Naive thymus-derived CD8-positive, alpha-beta T cell (primary cell): ENCODE measurements at places on chromosomes 5 and 9.

GRCh38 chr5:181182651-181183050 is 22.3 kb downstream of the TRIM7 start:
- DNase-seq, result peak; percentile 9

DNA sequence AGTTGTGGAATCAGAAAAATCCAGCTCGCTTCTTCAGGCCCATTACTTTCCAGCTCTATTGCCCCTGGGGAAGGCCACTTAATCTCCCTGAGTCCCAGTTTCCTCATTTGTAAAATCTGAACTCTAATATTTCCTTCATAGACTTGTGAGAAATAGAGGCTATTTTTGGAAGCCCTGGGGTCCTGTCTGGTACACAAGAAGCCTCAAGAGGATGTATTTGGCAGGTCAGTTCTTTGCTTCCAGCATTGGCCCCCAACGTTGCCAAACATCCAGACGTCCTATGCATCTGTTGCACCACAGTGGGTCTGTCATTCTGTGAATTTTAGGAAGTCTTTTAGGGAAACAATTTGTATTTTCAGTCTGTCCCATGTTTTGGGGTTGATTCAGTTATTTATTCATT is 525.9 kb downstream of the EBF1 start:
- no peak for DNase-seq

DNA sequence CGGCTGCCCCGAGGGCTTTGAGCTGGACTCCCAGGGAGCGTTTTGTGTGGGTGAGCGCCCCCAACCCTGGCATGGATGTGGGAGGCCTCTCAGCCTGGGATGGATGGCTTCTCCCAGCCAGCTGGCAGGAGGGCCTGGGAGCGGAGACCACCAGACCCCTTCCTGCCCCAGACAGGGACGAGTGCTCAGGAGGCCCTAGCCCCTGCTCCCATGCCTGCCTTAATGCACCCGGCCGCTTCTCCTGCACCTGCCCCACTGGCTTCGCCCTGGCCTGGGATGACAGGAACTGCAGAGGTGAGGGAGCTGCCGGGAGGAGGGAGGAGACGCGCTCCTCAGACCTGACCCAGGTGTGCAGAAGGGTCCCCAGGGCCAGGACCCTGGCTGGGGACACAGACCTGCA is 17.4 kb upstream of the ASS1 start:
- no peak for DNase-seq

DNA sequence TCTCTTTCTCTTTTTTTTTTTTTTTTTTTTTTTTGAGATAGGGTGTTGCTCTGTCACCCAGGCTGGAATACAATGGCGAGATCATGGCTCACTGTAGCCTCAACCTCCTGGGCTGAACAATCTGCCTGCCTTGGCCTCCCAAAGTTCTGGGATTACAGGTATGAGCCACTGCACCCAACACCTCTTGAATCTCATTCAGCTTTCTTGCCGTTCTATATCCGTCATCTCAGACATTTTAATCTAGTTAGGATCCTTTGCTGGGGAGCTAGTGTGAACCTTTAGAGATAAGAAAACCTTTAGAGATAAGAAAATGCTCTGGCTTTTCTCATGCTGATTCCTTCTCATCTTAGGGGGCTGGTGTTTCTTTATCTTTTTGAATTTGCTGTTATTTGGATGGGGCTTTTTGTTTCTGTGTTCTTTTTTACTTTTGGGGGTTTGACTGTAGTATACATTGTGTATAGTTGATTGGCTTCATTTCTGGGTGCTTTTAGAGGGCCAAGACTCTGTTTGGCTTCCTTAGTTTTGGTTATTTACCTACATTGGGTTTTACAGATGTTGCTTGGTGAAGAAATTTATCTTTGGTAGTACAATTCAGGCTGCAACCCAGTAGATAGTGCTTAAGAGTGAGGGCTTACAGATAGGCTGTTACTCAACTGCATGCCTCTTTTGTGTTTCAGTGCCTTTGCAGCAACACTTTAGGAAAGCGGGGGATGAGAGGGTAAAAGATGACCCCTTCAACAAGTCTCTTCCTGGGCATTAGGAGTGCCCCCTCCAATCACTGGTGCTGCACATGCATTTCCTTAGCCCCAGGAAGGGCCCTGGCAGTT is 41.9 kb upstream of the SLC36A1 start:
- DNase-seq, result no peak

GRCh38 chr5:109479260-109479860 is 69.6 kb upstream of the PJA2 start:
- peak; percentile 12 for DNase-seq

DNA sequence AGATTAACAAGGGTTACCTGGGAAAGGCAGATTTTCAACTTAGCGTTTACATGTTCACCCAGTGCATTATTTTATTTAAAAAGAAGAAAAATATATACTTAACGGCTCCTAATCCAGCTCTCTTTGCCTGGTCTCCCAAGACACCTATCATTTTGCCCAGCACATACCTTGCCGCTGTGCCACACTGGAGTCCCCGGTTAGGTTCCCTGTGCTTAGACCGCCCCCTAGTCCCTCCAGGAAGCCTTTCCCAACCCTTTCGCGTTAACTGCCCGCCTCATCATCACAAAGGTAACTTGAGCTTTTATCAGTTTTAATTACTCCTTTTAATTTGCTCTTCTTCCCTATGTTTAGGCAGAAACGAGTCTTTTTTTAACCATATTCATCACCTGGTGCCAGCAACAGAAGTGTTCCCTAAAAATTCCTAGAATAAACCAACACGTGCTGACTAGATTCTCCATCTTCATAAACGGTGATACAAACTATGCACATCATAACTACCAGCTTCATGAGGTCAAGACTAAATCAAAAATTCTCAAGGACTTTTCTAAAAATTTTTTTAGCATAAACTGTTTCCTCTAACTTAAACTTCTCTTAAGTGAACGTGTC is 19.7 kb downstream of the DNAJA1 start:
- no peak for DNase-seq

DNA sequence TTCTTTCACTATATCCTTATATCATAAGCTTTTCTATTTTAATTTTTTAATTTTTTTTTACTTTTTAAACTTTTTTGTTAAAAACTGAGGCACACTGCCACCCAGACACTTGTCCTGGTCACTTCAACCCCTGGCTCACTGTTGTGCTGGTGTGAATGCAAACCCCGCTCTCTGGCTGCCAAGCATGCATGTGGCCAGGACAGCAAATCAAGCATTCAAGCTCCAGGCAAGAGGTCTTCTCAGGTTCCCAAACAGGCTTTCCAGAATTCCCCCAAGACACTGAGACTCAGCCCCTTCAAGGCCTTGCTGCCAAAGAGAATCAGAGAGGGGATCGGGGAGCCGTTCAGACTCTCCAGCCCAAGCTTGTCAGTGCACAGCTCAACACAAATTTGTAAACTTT is 139.9 kb downstream of the FANCC start:
- no peak for DNase-seq

- no peak for DNase-seq
These were observed 702.8 kb downstream of the SEMA5A start for GRCh38 chr5:8842971-8843551.

GRCh38 chr5:71924325-71924724 is 182.9 kb upstream of the MAP1B start:
- DNase-seq, result no peak

- peak; percentile 43 for DNase-seq
These were observed 38.5 kb downstream of the FAXDC2 start for GRCh38 chr5:154811653-154812465.

GRCh38 chr5:164481270-164481669 is 975.9 kb downstream of the MAT2B start:
- no peak for DNase-seq

GRCh38 chr5:45639040-45639439 is 57.1 kb downstream of the HCN1 start:
- no peak for DNase-seq

DNA sequence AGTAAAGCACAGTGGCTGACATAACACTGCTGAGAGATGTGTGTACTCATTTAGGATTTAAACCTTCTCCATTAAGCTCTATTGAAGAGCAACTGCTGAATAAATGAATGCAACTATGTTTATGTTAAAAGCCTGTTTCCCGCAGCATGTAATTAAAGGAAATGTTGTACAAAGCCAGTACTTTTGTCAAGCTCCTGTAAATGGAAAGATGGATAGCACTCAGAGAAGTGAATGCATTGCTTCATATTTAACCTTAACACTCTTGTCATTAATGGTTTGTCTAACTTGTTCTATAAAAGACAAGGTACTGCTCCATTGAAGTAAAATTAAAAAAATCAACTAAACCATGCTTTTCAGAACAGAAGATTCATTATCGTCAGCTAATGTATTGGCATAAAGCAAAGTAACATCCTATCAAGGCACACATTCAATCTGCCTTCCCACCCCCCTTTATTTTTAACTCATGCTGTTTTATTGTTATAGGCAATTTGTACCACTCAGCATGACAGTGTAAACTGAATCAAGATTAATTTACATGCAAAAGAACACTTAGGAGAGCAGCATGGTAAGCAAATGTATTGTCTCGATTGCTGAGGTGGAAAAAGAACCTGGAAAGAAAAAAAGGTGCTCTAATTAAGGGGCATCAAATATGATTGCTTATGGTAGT is 240.9 kb upstream of the TBCA start:
- DNase-seq, result no peak

- no peak for DNase-seq
These were observed 81.1 kb downstream of the RMI1 start for GRCh38 chr9:84061613-84062193.

DNA sequence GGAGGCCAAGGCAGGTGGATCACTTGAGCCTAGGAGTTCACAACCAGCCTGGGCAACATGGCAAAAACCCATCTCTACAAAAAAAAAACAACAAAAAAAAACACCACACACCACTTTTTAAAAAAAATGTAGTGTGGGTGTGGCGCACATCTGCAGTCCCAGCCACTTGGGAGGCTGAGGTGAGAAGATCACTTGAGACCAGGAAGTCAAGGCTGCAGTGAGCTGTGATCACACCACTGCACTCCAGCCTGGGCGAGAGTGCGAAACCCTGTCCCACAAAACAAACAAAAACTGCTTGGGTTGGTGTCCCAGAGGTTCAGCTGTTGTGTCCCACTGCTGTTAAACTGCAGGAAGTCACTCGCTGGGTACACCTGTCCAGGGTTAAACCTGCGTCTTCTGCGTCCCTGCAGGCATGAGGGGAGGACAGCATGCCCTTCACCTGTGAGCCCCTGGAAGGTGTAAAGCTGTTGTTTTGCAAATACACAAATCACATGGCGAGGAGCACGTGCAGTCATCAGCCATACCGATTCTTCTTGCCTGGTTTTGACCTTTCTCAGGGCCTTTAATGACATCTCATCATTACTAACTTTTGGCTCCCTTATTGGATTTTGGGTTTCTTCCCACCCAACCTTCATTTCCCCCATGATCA is 29.3 kb upstream of the CLPTM1L start:
- no peak for DNase-seq

DNA sequence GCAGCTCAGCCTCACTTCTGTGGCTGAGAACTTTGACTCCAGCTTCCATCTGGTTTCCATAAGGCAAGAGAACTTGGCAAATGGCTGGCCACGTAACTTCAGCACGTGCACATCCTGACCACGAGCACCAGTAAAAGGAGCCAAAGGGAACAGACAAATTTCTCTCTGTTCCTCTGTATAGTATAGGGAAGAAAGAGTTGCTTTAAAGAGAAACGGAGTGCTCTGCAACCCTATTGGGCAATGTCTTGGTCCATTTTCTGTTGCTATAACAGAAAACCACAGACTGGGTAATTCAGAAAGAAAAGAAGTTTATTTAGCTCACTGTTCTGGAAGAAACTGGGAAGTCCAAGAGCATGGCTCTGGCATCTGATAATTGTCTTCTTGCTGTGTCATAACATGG is 558.7 kb downstream of the ACTL7B start:
- no peak for DNase-seq

GRCh38 chr9:106752581-106752980 is 110.4 kb upstream of the ZNF462 start:
- DNase-seq, result no peak

- DNase-seq, result no peak
These were observed 569 bp downstream of the CAMK4 start for GRCh38 chr5:111224561-111225345.

- DNase-seq, result no peak
These were observed at the start of gene ABCA2 for GRCh38 chr9:137027369-137028262. TSS of gene ABCA2 (minus strand) at chr9:137028237. CDS start at chr9:137028140, 97 bp downstream.

- no peak for DNase-seq
These were observed 97.3 kb upstream of the HMHB1 start for GRCh38 chr5:143714629-143715028.

- DNase-seq, result no peak
These were observed 97.9 kb downstream of the CACNA1B start for GRCh38 chr9:137975527-137975913.

GRCh38 chr9:83336706-83337105 is 201.5 kb downstream of the FRMD3 start:
- no peak for DNase-seq

- DNase-seq, result no peak
These were observed 91.5 kb upstream of the NFIL3 start for GRCh38 chr9:91515074-91515687.

DNA sequence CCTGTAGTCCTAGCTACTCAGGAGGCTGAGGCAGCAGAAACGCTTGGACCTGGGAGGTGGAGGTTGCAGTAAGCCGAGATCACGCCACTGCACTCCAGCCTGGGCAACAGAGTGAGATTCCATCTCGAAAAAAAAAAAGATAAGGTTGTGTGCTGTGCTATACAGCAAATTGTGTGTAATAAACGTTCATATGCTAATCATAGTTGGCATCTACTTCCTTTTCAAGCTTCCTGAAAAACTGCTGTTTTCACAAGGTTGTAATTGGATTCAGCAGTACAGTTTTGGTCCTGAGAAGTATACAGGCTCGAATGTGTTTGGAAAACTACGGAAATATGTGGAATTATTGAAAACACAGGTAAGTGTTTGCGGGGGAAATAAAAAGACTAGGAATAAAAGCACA is 25.5 kb downstream of the OTULINL start:
- no peak for DNase-seq

DNA sequence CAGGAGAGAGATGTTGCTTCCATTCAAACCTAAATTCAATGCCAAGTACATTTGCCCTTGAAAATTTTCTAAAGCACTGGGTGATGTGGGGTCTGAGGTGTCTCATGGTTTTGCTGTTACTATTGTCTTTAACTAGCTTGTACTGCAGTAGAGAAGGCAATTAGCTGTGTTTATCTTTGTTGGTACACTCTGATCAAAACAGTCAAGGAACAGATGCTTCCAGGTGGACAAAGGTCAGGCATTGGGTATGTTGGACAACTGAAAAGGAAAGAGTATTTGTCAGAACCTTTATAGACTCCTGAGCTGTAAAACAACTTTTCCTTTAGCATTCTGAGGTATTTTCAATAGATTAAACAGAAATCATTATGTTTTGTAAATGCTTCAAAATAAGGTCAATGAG is 2228.7 kb upstream of the WWC1 start:
- no peak for DNase-seq

- DNase-seq, result no peak
These were observed 43.5 kb downstream of the SCAI start for GRCh38 chr9:125099816-125100215.

DNA sequence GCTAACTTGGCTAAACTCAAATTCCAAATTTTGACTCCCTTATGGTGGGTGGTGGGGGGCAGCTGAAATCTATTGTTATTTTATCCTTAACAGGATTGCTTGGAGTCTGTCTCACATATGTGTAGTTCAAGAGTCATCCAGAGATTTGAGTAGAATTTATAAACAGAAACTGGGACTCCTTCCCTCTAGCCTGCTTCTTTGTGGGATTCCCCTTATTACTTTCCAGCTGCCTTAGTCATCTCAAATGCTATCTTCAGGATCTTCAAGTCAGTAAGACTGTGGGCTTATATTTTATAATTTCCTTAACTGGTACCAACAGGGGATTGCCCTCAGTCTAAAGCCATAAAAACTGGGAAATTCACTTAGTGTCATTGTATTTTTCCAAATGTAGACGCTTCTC is 55.5 kb downstream of the NNT start:
- no peak for DNase-seq
